Daoy (cell line): ENCODE measurements at places on chromosomes 2 and 18. TPM values are rescaled to one million over a fixed set of nuclear protein-coding genes. Genes with fewer than 3 reads are reported as not detected.

DNA sequence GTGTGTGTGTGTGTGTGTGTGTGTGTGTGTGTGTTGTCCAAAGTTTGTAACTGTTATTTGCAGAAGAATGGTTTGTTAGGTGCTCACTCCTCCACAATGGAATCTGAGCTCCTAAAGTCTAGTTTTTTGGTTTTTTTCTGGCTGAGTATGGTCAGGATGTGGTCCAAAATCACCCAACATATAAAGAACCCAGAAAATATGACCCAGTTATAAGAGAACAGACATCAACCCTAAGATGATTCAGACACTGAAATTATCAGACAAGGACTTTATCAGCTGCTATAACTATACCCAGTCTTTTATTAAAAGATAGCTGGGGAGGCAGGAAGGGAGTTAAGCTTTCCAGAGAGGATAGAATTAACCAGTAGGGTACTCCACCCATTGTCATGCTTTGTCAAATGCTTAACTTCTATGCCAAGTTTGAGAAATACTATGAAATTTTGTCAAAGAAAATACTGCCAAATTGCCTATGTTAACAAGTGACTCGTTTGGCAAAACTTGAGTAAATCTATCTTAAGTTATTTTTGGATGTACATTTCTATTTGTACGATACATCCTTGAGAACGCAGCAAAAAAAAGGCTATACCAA is 57.5 kb downstream of the TANK start:
- DNase-seq, result no peak

DNA sequence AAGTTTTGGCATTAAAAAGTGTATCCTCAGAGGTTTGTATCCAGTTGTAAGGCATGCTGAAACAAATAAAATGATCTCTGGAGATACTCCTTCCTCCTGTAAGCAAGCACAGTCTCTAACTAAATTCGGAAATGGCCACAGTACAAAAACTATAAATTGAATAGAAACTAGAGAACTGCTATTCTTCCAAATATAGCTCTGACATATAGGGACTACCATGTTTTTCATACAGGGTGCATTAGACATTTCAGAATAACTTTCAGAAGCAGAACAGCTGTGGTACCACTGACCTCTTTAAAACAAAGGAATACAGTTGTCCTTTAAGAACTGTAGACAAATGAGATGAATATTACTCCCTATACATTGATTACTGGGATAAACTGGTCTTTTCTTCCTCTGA is 568.5 kb downstream of the ARHGAP15 start:
- DNase-seq, result no peak

- no peak for DNase-seq
Measured at GRCh38 chr2:54077088-54077900, 38.1 kb upstream of the ACYP2 start.

DNA sequence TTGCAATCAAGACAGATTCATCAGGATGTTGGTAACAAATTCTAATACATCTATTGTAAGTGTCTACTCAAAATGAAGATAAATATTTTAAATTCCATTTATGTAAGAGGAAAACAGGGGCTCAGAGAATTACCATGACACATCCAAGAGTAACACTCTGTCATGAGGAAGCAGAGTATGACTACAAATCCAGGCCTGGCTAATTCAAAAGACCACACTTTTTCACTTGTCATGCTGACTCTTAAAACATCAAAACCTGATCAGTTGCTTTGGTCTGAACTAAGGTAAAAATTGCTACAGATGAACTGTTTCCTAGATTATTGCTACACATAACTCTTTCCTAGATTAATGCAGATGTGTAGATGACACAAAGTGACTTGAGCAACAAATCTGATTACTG is 880.6 kb downstream of the TSN start:
- peak; percentile 6 for DNase-seq

Gene DHRS9
- 0.39 and 2.5 TPM in 2 replicates for total RNA-seq

Gene TDRD15
- 5.2 and 6.7 TPM in 2 replicates for total RNA-seq
